ENCODE measurements at places on chromosomes 16 and 17.

DNA sequence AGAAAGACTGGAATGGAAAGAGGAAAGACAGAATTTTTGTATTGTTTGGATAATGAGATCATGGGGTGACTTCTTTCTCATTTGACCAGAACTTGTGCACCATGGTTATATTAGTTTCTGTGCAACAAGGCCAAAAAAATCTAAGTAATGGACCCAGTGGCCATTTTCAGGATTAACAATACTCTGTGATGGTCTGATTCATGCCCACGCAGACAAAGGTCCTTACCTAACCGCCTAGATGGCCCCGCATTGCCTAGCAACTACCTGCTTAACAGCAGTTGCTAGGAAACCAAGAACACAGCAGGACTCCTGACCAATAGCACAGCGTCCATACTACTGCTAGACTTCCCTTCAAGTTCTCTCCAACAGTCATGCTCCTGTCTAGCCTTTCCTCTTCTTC is 22.4 kb downstream of the MIS12 start:
- DNase-seq = no peak

DNA sequence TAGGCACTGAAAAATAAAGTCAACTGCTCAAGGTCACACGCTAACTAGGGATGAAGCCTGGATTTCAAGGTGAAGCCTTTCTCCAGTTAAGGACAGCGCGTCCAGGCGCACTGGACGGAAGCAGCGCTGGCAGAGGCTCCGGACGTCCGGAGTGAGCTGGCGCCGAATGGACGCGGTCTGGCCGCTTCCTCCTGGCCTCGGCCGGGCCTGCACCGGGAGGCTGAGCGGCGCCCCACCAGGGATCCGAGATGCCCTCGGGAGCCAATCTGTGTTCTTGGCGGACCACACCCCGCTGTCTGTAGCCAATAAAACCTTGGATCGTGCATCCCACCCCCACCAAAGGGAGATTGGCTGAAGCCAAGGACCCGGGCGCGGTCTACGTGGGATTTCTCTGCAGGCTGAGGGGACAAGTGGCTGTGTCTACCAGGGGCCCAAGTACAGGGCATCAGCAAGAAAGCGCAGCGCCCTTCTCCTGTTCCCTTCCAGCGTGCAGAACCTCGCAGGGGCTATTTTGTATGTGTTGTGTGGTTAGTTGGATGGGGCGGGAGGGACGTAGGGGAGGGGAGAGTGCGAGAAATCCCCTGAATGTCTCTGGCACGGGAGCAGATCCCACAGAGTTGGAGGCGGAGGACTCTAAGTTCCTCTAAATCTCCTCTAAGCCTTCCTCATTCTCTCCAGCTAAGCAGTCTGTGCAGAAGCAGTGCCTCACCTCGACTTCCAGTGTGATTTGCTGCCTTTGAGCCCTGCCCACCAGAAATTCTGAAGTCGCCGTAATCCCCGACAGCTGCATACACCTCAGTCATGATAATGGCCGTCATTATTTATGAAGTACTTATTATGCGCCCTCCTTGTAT is 2.5 kb upstream of the AKAP10 start:
- no peak for DNase-seq

- DNase-seq = no peak
Measured at GRCh38 chr16:13176711-13177110, 275.3 kb downstream of the SHISA9 start.

GRCh38 chr17:27378482-27379175 is 77.6 kb upstream of the KSR1 start:
- no peak for DNase-seq

GRCh38 chr17:31595076-31595475 is 203.6 kb downstream of the RAB11FIP4 start:
- no peak for DNase-seq

GRCh38 chr16:50915120-50915519 is 173.2 kb downstream of the CYLD start:
- DNase-seq = no peak

DNA sequence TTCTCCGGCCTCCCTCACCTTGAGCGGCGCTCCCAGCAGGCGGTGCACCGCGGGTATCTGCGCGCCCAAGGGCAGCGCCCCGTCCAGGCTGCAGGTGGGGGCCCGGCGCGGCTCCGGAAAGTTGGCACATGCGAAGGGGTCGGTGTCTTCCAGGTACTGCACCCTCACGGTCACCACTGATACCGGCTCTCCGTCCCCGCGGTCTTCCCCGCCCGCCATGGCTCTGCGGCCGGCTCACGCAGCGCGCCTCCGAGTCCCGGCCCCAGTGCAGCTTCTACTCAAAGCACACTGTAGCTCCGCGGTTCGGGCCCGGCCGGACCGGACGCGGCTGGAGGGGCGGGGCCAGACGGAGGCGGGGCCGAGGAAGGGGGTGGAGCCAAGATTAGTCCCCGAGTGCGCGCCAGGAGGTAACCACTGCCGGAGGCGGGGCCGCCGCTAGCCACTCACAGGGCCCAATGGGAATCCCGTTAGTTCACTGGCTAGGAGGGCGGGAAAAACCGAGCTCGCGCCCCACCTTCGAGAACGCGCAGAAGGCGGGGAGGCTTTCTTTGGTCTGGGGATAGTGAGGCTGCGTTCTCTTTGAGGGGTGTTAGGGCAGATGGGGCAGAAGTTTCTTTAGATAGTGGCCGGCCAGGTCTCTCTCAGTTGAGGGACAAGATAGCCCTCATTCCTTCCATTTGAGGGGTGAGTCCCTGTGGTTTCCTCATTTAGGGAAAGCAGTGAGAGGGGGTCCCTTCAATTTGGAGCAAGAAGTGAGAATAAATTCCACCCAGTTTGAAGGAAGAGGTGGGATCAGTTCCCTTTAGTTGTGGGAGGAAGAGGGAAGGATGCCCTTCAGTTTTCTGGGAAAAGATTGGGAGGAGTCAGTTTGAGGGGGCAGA is at the start of gene FHOD1:
TSS of gene FHOD1 (minus strand) at position 290 of the 881 bp plus-strand sequence. CDS start at position 219, 71 bp downstream.
- peak; percentile 92 for DNase-seq

DNA sequence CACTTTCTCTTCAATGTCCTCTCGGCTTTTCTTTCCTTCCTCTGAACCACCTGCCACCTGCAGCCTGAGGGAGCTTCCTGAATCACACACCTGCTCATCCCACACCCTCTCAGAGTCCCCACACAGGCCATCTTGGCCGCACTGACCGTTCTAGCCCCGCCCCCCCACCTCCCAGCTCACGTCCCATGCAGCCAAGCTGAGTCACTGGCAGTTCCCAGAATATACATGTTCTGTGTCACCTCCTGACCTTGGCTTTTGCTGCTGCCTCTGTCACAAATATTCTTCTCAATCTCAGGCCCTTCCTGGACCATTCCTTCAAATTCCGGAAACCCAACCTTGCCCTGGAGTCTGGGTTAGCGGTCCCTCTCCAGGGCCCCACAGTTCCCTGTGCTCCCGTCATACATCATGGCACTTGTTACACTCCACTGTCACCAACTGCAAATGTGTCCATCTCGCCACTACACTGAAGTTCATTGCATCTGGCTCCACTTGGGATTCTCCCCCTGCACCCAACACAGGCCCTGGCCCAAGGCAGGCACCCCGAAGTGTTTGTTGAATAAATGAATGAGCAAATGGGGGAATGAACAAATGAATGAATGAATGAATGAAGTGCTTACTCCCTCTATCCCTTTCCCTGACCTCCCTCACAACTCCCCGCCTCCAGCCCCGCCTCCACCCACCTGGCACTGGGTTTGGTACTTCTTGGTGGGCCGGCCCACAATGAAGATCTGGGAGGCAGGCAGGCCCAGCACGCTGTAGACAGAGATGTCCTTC is 12.8 kb downstream of the PIMREG start:
- no peak for DNase-seq

GRCh38 chr17:6641247-6641863 is 495 bp downstream of the TXNDC17 start:
- no peak for DNase-seq

DNA sequence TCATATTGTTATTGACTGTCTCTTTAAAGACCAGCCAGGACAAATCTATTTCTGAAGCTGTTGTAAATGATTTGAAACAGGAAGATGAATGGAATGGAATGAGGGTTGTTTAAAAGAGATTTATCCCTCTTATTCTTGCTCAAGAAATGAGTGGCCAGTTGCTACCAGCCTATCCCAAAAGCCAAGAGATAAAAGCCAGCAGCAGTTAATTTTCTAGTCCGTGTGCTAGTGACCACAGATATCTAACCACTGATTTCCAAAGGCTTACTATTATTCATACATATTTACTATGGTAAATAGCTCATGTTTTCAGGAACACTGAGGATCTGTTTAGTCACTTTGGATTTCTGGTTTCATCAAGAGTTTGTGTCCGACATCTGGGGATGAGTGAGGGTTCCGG is 105.7 kb downstream of the CDH13 start:
- no peak for DNase-seq

DNA sequence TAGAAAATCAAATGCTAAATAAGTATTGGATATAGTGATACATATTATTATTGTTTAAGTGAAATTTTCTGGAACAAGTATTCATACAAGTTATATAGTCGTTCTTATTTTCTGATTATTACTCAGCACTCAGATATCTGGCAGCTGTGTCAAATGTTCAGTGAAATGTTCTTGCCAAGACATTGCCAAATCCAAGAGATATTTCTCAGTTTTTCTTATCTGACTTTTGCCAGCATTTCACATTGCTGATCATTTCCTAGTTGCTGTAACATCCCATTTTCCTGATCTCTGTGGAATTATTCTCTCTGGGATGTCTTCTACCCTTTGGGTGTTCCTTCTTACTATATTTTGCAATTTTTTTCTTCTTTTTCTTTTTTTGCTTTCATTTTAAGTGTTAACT is 262.3 kb downstream of the KIF2B start:
- DNase-seq = no peak

DNA sequence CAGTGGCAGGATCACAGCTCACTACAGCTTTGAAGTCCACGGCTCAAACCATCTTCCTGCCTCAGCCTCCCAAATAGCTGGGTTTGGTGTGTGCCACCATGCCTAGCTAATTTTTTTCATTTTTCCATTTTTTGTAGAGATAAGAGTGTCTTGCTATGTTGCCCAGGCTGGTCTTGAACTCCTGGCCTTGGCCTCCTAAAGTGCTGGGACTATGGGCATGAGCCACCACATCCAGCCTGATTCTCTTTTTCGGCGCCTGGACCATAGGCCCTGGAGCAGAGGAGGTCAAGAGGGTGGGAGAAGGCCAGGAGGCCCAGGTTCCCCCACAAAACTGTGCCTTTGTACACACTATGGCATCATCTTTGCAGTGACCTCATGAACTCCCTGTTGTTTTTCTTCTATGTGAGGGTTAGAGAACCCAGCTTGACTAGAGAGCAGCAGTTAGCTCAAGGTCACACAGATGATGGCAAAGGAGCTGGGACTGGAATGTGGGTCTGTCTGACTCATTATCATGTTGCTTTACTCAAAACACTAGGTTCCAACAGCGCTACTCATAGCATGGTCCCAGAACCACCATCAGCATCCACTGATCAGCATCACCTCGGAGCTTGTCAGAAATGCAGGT is 16.3 kb downstream of the SCN4A start:
- no peak for DNase-seq

GRCh38 chr17:66813296-66813695 is 21.6 kb upstream of the CACNG5 start:
- no peak for DNase-seq

DNA sequence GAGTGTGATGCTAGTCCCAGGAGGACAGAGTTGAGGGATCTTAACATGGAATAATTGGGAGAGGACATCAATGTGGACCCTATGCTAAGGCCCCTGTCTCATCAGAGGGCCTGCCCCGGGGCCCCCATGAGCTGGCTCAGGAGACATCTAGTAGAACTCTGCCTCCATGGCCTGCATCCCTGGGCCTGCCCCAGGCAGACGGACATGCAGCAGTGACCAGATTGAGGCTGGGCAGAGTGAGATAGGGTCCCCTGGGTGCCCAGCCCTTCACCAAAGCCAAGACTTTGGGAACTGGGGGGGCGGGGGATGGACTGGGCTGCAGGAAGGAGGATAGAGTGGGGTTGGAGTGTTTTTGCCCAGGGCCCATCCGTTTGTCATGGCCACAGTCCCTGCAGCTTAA is 115.2 kb downstream of the CCDC182 start:
- DNase-seq = no peak

All from effector CD4-positive, alpha-beta T cell (primary cell).